Right atrium auricular region (tissue), 2 donors: ENCODE measurements at places on chromosomes 1 and 21. TPM values are rescaled to one million over a fixed set of nuclear protein-coding genes. Genes with fewer than 3 reads are reported as not detected.

DNA sequence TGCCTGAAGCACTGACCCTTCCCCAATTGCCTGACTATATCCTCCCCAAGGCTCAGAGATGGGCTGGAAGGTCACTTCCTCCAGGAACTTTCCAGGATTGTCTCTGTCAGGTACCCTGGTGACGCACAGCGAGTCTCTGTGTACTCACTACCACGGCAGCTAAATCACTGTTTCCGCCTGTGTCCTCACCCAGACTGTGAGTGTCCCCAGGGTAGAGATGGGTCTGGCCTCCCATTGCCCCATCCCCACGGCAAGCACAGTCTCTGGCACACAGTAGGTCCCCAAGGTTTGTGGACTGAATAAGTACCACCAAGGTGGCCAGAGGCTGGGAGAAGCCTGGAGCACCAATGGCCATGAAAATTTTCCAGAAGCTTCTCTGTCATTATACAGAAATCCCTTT is 93.8 kb upstream of the RUNX3 start:
- no peak for DNase-seq

Gene AIDA
- 40.0 TPM for total RNA-seq

DNA sequence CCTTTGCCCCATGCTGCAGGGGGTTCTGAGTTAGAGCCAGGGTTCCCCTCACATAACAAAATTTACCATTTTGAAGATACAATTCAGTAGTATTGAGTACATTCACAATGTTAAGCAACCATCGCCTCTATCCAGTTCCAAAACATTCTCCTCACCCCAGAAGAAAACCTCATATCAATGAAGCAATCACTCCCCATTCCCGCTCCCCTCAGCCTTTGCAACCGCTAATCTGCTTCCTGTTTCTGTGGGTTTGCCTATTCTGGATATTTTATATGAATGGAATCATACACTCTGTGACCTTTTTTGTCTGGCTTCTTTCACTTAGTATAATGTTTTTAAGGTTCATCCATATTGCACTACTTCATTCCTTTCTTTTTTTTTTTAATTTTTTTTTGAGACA is 32.9 kb downstream of the SERINC2 start:
- DNase-seq, result no peak

DNA sequence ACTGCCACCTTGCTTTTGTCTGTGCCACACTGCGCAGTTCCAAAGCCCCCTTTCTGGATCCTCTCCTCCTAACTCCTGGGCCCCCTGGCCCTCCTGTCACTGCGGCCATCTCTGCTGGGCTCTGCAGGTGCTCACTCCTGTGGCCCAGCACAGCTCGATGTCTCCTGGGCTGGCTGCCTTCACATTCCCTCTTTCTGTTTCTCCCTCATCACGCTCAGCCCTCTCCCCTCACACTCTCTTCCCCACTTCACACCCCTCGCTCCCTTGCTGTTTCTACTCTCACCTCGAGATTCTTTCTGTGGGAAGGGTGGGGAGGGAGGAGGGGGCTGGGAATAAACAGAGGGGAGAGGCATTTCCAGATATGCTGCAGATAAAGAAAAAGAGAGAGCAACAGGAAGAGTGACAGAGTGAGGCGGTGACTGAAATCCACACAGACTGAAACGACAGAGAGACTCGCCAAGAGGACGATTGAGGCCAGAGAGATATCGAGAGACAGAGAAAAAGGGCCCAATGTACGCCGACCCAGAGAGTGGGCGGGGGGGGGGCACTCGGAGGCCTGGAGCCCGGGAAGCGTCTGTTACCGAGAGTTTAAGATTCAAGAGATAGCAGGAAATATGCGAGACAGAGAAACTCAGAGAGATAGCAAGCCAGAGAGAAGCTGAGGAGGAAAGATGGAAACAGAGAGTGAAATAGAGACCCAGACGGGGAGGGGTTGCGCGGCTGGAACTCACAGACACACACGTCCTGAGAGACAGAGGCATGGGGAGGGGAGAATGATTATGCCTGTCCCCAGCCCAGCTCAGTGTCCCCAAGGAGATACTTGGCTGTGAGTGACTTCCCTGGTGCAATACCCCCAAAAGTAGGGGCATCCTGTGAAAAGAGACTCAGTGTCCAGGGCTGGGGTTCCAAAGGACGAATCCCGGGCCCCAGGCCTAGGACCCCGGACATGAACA is 666 bp downstream of the CSF3R start:
- DNase-seq, result no peak

Gene FPGT
- 7.5 TPM for total RNA-seq

DNA sequence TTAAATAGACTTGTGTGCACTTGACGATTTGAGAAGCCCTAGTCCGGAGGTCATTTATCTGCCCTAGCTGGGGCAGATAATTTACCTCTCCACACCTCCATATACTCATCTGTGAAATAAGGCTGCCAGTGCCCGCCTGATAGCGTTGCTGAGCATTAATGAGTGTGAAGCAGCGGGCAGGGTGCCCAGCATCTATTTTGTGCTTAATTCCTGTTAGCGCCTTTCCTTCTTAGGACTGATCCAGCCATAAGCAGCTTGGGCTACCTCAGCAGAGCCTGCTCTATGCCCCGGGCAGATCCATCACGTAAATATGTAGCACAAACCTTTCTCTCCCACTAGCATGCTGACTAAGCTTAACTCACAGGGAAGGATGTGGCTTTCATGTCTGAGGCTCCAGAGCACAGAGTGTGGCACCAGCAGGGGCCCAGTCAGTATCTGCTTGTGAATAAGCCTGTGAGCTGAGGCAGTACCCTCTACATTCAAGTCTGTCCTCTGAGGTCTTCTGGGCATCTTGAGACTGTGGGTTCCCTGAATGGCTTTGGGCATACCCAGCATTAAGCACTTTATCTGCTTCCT is 21.5 kb upstream of the RNF187 start:
- DNase-seq, result no peak

- no peak for DNase-seq
Measured at GRCh38 chr1:175520186-175520585, 223.2 kb downstream of the TNR start.

- DNase-seq, result no peak
Measured at GRCh38 chr1:243712941-243713340, 137.1 kb downstream of the AKT3 start.

Gene OR2T5
- total RNA-seq, result not detected

DNA sequence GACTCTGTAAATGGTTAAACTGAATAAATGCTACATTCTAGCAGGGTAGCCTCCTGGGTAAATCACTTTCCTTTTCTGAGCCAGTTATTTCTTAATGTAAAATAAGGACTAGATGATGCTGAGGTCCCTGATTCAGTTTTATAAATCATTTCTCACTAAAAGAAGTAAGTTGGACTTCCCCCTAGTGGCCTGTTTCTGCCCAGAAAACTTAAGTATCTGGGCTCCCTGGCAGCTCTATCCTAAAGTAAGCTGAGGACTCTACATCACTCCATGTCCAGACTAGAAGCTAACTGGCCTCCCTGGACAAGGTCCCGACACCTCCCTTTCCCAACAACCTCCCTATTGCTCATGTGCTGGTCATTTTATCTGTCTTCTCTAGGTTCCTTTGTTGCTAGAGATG is 3.0 kb downstream of the GPN2 start:
- no peak for DNase-seq
